ENCODE measurements at places on chromosomes 12 and 14. TPM values are rescaled to one million over a fixed set of nuclear protein-coding genes. Genes with fewer than 3 reads are reported as not detected.

GRCh38 chr12:195156-195555 is 18.8 kb downstream of the SLC6A12 start:
- no peak overlapping the region for H3K27ac ChIP-seq
- no peak for DNase-seq
- H3K4me1 ChIP-seq, result no peaks in the 10 kb centered on the region
- H3K4me3 ChIP-seq, result no peak overlapping the region
- H3K36me3 ChIP-seq, result no peaks in the 10 kb centered on the region

DNA sequence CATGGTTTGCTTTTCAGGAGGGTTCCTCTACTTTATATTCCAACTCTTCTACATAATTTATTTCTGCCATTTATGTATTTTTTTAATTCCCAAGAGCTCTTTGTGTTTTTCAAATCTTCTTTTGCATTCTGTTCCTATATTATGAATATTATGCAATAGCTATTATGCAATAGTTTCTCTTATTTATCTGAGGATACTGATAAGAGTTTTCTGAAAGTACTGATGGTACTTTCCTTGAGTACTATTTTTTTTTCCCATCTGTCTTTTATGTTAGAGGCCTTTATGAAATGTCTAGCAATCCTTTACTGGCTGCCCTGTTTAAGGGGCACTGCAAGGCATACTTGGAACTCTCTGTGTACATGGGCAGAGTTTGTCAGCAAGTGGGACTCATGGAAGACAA is 93.4 kb downstream of the SLC41A2 start:
- H3K4me1 ChIP-seq, result peaks cover 9% of the 10 kb centered on the region
- no peak for DNase-seq
- no peak overlapping the region for H3K27ac ChIP-seq

DNA sequence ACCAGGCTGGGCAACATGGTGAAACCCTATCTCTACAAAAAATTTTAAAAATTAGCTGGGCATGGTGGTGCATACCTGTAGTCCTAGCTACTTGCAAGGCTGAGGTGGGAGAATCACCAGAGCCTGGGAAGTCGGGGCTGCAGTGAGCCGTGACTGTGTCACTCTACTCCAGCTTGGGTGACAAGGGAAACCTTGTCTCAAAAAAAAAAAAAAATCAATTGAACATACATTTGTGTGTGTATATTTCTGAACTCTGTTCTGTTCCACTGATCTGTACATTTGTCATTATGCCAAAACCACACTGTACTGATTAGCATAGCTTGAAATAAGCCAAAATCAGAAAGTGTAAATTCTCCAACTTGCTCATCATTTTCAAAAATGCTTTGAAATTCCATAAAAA is 254.6 kb downstream of the SOX5 start:
- H3K36me3 ChIP-seq, result no peaks in the 10 kb centered on the region
- DNase-seq, result no peak
- no peaks in the 10 kb centered on the region for H3K27me3 ChIP-seq
- H3K4me3 ChIP-seq, result no peak overlapping the region

DNA sequence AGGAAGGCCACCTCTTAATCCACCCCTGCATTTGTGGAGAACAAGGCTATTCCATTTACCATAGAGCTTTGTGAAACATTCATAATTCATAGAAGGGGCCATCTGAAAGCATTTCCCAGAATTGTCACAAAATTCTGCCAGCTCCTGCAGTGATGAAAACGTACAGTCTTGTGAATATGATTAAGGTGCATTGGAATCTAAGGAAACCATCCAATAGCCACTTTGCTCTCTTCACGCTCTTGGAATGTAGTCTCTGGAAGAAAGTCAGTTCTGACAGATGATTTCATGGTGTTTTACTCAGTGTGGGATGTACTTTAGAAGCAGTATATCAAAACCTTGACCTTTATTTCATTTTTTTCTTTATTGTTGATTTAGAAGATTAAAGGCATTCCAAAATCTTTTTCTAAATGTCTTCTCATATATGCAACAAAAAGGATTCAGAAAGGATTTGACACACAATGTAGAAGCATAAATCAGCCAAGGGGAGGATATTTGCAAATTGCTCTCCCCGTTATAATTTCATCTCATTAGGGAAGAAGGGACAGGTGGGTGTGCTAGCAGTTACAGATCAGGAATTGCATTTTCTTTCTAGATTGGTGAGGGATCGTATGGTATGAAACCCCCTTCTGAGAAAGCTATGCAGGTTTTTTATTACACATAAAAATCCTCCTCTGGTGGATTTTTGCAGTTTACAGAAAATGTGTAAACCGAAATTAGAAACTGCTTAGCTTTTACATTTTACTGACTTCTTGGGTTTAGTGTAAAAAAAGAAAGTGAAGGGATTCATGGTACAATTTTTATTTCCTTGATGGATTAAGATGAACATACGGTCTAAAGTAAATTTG is 390.2 kb downstream of the LRIG3 start:
- no peak for DNase-seq
- H3K4me3 ChIP-seq, result no peak overlapping the region
- no peaks in the 10 kb centered on the region for H3K36me3 ChIP-seq
- H3K27ac ChIP-seq, result no peak overlapping the region
- no peaks in the 10 kb centered on the region for H3K4me1 ChIP-seq
- no peaks in the 10 kb centered on the region for H3K27me3 ChIP-seq

- peak overlapping the region; percentile 85 for H3K27ac ChIP-seq
- peaks cover 10% of the 10 kb centered on the region for H3K36me3 ChIP-seq
- DNase-seq, result no peak
These were observed 880 bp downstream of the PNMA1 start for GRCh38 chr14:73713206-73713802.

DNA sequence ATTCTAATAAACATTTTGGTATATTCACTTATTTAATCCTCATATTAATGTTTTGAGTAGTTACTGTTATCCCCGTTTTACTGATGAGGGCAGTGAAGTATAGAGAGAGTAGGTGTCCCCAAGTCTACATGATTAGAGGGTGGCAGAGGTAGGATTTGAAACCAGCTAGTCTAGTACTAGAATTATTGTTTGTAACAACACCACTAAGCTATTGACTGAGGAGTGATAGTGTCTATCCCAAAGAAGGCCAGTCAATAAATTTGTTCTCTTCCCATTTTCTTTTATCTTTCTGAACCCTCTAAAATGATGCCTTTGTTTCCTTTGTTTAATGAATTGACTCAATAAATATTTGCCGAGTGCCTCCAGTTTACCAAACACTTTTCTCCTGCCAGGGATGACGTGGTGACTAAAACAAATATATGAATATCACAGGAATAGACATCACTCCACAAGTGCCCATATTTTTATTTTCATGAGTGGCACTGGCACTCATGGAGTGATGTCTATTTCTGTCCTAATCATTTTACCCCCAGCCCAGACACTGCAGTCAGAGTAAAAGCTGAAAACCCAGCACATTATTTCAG is 247.5 kb downstream of the SLC16A7 start:
- no peaks in the 10 kb centered on the region for H3K36me3 ChIP-seq
- H3K27ac ChIP-seq, result no peak overlapping the region
- H3K4me3 ChIP-seq, result no peak overlapping the region
- peaks cover 13% of the 10 kb centered on the region for H3K27me3 ChIP-seq
- H3K4me1 ChIP-seq, result no peaks in the 10 kb centered on the region
- DNase-seq, result no peak

DNA sequence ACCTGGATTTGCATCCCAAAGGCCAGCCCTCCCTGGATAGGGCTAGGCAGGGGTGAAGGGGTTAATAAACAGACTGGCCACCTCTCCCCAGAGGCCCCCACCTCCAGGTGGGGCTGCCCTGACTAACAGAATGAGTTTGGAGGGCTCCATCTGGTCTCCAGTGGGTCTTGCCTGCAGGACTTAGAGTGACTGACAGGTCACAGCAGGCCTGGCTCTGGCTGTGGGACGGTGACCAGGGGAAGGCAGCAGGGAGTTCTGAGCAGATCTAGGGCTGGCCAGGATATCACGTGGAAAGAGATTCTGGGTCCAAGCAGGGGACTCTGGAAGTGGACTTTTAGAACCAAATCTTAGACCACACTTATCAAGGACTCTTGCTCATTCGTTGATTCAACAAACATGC is 40.9 kb upstream of the LHX5 start:
- no peak for DNase-seq
- no peak overlapping the region for H3K4me3 ChIP-seq
- peaks cover 4% of the 10 kb centered on the region for H3K4me1 ChIP-seq
- H3K36me3 ChIP-seq, result no peaks in the 10 kb centered on the region

DNA sequence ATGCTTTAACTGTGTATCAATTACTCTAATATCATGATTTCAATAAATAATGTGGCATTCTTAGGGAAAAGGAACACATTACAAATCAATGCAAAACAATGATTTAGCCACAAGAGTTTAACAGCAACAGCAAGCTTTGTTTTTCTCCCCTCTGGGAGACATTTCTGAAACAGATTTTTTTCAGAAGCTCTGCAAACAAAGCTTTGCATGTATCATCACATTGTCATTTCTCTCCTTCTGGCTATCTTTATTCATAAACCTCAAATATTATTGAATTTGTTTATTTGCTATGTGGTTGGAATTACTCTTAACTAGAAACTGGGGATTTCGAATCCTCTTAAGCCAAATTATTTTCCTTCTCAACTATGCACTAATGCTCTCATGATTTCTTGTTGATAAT is 278.4 kb upstream of the ATXN7L3B start:
- no peaks in the 10 kb centered on the region for H3K27me3 ChIP-seq
- no peak overlapping the region for H3K27ac ChIP-seq
- no peak overlapping the region for H3K4me3 ChIP-seq

Gene OLR1
- total RNA-seq, result not detected

Gene RFLNA
- not detected for total RNA-seq

Gene PTGER2
- 0.67 TPM for total RNA-seq

Gene SLC22A17
- 3.5 TPM for total RNA-seq

Gene KCNC2
- not detected for total RNA-seq

Gene CEP128
- 17.1 TPM for total RNA-seq

Gene SERPINA9
- total RNA-seq, result not detected
